ENCODE measurements at places on chromosomes 16 and 17.

DNA sequence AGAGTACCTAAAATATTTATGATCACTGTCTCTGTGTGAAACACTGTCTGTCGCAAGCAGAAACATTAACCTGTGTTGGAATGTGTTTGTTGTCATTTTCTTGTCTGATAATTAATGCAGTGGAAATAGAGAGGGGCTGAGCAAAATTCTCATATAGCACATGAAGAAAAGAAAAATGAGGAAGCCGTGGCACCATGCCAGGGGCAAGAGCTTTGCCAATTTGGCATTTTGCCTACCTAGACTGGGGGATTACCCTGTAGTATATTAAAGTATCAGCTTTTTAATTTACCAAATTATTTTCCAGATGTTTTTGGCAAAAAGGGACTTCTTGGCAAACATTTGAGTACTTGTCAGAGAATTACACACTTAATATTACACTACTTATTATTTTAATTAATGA, 1326.6 kb upstream of the GOT2 start:
- no peak for DNase-seq

- no peak for DNase-seq
These were observed 9.4 kb downstream of the RAB40B start for GRCh38 chr17:82689077-82689476.

- no peak for DNase-seq
These were observed 1.4 kb downstream of the NT5M start for GRCh38 chr17:17304521-17304985.

- DNase-seq: no peak
These were observed 29.4 kb downstream of the OR1D5 start for GRCh38 chr17:3033741-3034577.

GRCh38 chr17:1645207-1646171, at the start of gene SCARF1:
Gene SCARF1, minus strand, starts transcription at chr17:1645732. Its CDS starts 35 bp downstream, at chr17:1645697.
- DNase-seq: peak; percentile 49

GRCh38 chr17:68509141-68510057, 2.8 kb upstream of the PRKAR1A start:
- peak; percentile 88 for DNase-seq

DNA sequence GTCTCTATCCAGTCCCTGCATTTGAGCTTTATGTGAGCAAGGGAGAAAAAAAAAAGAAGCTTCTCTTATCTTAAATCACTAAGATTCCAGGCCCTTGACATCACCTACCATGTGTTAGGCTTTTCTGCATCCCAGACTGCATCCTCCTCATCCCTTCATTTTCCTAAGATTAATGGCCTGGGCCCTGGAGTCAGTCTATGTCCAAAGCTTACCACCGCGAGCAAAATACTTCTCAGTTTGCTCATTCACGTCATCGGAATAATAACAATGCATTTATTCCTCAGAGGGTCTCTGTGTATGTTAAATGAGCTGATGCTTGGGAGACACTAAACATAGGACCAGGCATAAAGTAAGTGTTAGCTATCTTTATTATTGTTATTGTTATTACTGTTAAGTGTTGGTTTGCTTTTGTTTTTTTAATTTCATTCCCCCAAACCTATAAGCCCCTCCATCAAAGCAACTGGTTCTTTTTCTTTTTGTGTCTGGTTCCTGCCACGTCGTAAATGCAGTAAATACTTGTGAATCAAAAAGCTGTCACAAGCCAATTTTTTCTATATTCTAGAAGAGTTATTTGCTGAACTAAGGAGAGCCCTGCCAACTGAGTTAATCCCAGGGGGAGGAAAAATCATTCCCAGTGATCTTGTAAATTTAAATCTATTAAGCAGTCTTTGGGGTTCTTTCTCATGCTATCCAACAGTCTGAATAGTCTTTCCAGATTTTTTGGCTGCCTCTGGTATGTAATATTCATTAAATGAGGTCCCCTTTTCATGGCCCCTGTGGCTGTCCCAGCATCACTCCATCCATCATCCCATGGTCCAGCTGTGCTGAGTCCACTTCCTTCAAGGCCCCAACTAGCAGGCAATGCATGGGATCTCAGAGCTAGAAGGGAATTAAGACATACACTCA, 46.5 kb downstream of the VAT1L start:
- no peak for DNase-seq

GRCh38 chr16:9837481-9837880, 344.7 kb downstream of the GRIN2A start:
- no peak for DNase-seq

GRCh38 chr16:58425756-58426494, 33.7 kb downstream of the GINS3 start:
- DNase-seq: peak; percentile 88

DNA sequence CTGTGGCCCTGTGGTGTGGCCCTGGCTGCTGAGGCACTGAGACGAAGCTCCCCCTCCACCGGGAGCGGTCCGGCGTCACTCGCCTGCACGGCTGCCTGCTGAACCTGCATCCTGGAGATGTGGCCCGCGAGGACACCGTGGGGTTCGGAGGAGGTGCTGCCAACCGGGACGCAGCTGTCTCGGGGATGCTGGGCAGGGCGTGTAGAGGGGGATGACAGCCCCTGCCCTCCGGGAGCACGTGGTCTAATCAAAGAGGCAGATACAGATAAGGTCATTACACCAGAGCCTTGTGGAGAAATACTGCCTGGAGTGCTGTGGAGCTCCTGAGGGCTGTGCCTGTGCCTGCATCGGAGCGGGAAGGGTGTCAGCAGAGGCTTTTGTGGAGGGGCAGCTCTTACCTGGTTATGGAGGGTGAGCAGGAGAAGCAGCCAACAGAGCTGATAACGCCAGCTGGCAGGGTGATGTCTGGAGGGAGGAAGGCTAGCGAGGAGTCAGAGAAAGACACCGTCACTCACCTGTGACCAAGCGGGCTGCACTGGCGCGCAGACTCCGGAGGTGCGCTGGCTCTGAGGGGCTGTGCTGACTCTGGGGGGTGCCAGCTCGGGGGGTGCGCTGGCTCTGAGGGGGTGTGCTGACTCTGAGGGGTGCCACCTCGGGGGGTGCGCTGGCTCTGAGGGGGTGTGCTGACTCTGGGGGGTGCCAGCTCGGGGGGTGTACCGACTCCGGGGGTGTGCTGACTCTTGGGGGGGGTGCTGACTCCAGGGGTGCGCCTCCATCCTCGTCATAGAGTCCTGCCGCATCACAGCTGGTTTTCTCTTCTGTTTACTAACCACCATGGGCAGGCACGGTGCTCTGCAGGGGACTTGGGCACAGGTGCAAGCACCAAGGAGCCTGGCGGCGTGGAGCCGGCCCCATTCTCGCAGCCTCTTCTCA, 104.7 kb upstream of the CHMP6 start:
- DNase-seq: no peak

DNA sequence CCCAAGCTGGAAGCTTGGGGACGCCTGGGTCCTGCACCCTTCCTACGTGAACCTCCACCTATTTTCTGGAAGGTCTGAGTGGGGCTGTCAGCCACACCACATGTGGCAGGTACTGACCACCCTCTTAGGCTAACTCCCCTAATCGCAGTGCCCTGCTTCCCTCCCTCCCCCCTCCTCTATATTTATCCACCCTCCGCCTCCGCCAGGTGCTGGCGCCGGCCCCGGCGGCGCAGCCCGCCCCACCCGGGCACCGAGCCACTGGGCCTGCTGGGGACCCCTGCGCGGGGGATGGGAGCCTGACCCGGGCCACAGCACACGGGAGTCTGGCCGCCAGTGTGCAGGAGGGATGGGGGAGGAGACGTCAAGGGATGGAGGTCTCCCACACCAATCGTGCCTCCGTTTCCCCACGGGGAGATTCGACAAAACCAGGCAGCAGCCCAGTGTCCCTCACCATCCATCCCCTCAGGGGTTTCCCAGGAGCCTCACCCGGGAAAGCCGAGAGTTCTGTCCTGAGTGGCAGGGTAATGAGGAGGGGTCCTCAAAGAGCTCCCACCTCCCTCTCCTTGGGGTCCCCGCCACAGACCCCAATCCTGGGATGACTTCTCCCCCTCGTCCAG, 1.3 kb downstream of the PLEKHH3 start:
- DNase-seq: no peak

GRCh38 chr17:78506454-78507309, 70.5 kb downstream of the DNAH17 start:
- no peak for DNase-seq

- DNase-seq: no peak
These were observed 30.9 kb downstream of the TMEM204 start for GRCh38 chr16:1564325-1564724.

Data from inflammatory macrophage (primary cell).